ENCODE measurements at places on chromosomes 3 and 15.

DNA sequence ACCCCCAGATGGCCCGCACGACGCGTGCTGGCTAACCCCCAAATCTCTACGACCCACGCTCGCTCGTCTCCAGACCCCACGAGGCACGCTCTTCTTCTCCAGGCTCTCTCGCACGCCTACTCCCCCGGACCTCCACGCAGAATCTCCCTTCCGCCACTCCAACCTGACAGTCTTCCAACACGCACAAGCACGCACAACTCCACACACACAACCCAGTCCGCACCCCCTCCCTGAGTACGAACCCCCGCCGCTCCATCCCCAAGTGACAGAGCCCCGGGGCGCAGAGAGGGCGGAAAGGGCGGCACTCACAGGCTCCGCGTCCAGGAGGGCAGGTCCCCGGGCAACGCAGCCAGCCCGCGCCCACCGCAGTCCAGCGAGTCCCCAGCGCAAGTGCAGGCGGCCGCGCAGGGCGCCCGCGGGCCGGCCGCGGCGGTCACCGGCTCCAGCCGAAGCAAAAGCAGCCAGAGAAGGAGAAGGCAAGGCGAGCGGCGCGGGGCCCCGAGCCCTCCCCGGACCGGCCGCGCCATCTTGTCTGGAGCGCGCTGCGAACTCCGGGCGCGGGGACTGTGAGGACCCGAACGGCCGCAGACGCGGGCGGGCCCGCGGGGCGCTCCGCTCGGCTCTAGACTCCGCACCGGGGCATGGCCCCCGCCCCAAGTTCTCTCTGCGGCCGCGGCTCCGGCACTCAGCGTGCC, 794 bp downstream of the LRIG1 start:
- no peaks in the 10 kb centered on the region for H3K36me3 ChIP-seq
- H3K27ac ChIP-seq, result peak overlapping the region; percentile 88
- H3K4me1 ChIP-seq, result peaks cover 36% of the 10 kb centered on the region
- DNase-seq, result peak; percentile 43

GRCh38 chr3:118710532-118710931, 324.1 kb downstream of the IGSF11 start:
- no peaks in the 10 kb centered on the region for H3K36me3 ChIP-seq
- H3K27ac ChIP-seq, result no peak overlapping the region
- no peaks in the 10 kb centered on the region for H3K27me3 ChIP-seq
- DNase-seq, result no peak
- H3K4me3 ChIP-seq, result no peak overlapping the region

DNA sequence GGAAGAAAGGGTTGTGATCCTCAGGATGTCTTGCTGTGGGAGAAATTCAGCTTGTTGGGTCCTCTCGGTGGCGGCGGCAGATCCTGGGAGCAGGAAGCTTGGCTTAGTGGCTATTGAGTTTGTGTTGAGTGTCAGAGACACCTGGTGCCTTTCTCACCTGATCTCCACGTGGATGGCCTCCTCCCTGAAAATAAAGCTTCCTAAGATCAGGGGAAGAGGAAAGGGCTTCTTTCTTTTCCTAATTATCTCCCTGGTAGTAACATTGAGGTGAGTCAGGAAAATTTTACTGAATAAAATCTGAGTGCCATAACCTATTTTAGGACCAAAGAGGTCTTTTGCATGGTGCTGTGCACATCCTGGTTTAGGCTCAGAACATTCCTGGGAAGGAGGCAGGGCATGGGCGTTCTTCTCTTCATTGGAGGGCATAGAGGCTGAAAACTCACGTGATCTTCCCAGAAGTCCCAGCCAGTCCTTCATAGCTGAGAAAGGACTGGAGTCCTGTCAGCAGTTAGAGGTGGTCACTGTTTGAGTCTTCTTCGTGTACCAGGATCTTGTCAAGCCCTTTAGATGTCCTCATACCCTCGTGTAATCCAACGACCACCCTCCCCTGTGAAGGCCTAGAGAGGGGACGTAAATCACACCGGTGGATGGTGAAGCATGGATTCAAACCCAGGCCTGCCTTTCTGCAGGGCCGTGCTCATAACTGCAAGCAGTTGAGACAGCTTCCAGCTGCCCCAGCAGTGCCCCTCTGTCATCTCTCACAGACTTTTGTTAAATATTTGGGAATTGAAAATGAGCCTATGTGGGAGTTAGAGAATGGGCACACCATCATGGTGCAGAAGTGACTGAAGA, 1.1 kb downstream of the CMTM8 start:
- H3K36me3 ChIP-seq, result no peaks in the 10 kb centered on the region
- peak overlapping the region; percentile 70 for H3K4me3 ChIP-seq
- H3K4me1 ChIP-seq, result peaks cover 16% of the 10 kb centered on the region
- peak; percentile 34 for DNase-seq

DNA sequence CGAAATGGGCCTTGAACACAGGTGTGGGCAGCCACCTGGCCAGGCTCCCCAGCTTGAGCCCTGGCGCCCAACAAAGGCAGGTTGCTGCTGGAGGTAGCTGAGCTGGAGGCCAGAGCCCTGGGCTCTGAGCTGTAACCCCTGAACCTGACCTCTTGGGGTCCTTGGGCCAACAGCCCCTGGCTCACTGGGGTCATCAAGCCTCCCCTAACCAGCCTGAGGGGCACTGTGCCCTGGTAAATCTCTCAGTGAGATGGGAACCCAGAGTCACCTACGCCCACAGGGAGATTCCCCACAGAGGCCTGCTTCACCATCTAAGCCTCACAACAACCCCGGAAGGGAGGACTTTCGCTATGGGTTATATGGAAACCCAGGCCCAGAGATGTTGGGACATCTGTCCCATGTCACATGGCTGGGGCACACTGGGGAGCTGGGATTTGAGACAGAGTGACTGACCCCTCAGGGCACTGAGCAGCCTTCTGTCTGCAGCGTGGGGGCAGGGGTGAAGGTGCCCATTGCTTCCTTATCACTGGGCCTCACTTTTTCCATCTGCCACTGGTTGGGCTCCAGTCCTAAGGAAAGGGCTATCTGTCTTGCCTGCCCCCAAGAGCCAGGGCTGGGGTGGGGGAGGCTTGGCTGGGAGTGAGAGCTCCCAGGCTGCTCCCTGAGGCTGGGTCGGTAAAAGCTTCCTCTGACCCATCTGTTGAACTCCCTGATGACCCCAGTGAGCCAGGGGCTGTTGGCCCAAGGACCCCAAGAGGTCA, 59.1 kb downstream of the IQSEC1 start:
- H3K4me3 ChIP-seq, result no peak overlapping the region
- no peaks in the 10 kb centered on the region for H3K36me3 ChIP-seq
- H3K27me3 ChIP-seq, result no peaks in the 10 kb centered on the region
- no peak overlapping the region for H3K27ac ChIP-seq
- DNase-seq, result no peak
- peaks cover 39% of the 10 kb centered on the region for H3K4me1 ChIP-seq

DNA sequence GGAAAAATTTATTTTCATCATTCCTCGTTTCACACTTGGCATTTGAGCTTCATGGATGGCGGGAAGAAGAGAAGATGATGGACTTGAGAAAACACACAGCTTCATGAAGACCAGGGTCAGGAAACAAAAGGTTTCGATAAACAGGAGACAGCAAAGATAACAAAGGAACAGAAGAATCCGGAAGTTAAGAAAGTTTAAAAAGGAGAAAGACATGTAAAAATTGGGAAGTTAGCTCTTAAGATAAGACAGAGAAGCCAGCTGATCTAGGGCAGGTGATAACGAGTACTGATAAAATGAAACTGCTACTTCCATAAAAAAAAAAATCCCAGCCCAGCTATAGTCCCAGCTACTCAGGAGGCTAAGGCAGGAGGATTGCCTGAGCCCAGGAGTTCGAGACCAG, 23.9 kb downstream of the IL5RA start:
- H3K27me3 ChIP-seq, result no peaks in the 10 kb centered on the region
- no peak overlapping the region for H3K27ac ChIP-seq

DNA sequence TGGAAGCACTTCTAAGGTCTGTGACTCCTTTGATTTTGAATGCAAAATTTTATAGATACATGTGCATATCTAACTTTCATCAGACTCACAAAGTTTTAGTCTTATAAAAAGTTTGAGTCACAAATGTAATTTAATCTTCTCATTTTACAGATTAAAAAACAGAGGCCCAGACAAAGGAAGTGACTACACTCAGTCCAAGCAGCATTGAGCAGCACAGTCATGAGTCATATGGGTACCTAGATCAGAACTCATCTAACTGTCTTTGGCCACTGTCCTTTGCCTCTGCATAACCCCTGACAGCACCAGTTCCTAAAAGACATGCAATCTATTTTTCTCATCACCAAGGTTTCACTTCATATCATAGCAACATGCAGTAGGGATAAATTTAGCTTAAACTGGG, 210.7 kb upstream of the KCNH8 start:
- H3K4me3 ChIP-seq, result no peak overlapping the region
- no peaks in the 10 kb centered on the region for H3K27me3 ChIP-seq
- no peak overlapping the region for H3K27ac ChIP-seq
- no peaks in the 10 kb centered on the region for H3K4me1 ChIP-seq

- no peaks in the 10 kb centered on the region for H3K4me1 ChIP-seq
- no peaks in the 10 kb centered on the region for H3K27me3 ChIP-seq
- no peak within 1 kb of the TSS for H3K27ac ChIP-seq
- no peak within 1 kb of the TSS for H3K4me3 ChIP-seq
- no peaks in the 10 kb centered on the region for H3K36me3 ChIP-seq
Measured at GRCh38 chr3:94028093-94028837, at the start of gene STX19. Gene STX19, minus strand, starts transcription at chr3:94028597. Its CDS starts 13,328 bp downstream, at chr3:94015269.

Measured in thyroid gland (tissue), 4 donors.